ENCODE measurements at places on chromosomes 4 and X.

DNA sequence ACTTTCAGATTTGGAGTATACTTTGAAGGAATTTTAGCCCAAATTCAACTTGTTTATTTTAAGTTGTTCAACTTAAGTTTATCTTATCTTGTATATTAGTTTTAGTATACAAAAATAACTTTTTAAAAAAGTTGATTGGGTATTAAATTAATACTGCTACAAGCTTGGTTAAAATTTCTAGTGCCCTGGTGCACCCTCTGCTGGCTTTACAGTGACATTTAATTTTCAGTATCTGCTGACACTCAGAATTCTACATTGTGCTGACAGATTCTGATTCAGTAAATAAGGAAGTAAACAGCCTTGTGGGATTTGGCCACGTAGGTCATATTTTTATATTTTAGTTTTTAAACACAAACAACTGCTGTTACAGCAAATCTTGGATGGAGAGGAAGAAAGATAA lies 2.9 kb downstream of the EDA start:
- DNase-seq: no peak

- no peak for DNase-seq
Measured at GRCh38 chrX:39676434-39676833, 421.3 kb downstream of the BCOR start.

DNA sequence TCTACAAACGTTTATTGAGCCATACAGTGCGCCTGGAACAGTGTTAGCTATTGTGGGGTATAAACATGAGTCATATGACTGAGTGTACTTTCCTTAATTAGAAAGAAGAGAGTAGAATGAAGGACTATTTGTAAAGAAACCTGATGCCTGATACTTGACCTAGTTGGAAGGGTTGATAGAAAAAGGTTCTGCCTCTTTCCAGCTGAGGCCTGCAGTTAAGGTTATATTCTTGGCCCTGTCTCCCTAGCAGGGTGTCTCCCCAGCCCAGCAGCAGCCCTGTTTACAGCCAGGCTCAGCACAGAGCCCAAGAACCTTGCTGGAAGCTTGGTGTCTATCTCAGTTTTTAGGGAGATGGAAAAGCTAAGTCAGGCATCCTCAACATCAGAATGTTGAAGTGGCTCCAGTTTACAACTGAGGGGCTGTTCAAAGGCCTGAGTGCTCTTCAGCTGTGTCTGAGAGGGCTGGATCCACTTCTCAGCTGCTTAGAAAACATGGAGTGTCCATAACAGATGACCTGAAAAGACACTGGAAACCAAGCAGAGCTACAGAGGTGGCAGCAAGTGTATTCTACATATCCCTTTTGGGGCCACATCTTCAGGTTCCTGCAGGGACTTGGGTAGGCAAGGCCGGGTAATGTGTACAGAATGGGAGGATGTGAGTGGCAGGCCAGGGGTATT lies 21.6 kb downstream of the NYX start:
- no peak for DNase-seq

DNA sequence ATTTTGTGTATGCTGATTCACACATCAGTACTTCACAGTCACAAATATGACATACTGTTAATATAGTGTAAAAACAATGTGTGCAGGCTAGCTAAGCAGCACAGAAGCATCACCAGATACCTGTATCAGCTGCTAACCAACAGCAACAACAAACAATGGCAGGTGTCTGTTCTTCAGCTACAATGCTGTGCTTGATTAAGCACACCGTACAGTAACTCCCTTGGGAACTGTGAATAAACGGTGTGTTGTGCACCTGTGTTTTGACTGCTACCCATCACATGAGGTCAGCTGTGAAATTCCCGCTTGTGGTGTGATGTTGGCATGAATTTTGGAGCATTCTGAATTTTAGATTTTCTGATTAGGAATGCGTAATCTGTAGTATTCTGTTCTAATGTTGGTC lies 379.7 kb upstream of the FAT1 start:
- no peak for DNase-seq

DNA sequence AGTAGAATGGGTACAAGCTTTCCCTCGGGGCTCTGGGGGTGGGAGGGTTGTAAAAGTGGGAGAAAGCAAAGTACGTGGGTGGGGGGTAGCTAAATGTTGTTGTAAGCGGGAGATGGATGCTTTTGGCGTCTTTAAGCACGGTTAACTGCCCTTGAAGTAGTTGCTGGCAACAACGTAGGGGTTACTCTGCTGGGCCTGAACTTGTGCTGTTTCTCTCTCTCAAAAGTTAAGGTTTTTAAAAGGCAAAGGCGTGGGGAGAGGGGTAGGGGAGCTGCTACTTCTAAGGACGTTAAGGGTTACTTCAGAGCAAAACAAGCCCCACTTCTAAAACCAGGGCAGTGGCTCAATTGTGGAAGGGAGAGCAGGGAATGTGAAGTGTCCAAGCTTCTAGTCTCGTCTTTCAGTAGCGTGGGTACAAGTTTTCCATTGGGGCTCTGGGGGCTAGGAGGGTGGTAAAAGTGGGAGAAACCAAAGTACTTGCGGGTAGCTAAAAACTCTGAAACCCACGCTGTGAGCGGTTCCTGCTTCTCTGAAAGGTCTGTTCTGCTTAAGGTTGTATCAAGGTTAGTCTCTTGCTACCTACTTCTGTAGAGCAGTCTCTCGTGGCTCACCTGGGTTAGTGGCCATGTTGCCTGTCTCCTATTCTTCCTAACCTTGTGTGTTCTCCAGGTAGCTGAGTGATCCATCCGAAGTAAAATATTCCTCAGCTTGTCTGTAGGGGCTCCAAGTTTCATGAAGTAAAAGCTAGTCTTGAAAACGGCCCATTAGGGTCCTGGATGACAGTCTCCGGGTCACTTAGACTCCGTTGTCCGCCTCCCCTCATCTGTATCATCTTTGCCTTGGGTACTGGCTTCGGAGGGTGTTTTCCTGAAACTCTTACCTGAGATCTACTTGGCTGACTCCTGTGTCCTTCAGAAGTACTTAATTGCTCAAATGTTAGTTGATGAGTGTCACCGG lies 1.7 kb upstream of the WDR1 start:
- no peak for DNase-seq

DNA sequence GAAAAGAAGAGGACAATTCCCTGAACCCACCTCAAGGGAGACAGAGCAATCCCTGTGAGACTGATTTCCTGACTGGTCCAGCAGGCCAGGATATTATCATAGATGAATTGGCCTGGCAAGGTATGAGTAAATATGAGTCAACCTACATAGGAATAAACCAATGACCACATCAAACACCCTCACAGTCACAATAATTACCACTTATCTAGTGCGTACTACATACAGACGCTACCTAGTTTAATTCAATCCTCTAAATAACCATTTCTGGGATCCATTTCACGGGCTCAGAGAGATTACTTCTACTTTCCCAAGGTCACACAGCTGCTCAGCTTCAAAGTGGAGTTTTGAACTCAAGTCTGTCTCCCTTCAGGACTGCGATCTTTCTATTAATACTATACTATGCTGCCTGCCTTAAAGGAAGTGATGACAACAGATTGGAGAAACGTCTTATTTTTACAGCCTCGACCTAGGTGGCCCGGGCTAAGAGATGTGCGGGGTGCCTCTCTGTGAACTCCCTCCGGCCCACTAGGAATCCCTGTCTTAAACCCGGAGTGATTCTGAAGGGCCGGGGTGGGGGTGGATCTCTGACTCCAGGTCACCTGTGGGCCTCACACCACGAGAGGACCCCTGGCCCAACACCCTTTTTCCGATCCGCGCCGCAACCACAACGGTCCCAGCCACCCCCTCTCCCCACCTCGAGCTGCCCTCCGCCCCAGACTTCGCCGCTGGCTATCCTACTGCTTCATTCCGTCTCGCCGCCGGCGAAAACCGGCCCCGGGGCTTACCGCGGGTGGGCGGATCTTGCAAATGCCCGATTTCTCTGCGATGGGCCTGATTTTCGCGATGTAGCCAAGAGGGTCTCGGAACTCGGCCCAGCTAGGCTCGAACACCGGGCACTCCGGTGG lies 800 bp downstream of the KDM5C start:
- no peak for DNase-seq

DNA sequence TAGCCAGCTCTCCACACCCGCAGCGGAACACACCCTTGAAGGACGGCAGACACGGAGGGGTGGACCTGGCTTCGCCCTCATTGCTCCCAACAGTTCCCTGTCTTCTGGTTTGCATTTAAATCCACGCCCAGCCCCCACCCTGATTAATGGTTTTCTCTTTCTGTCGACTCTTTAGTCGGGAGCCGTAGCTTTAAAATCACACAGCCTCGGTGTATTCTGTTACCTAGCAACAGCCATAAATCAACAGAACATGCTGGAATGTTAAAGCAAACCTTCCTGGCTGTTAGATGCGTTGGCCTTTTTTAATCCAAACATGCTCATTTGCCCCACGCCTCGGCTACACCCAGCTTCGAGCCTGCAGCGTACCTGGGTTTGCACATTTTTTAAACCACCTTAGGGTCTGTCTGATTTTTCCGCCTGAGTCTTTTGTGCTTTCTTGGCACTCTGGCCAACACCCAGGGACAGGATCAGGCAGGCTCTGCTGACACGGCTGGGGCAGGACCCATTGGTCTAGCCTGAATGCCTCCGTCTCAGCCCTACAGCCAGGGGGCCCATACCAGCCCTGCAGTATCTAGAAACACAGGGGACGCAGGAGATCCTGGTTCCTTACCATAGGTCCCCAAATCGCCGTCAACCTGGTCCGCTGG lies 21.4 kb upstream of the PPP2R2C start:
- DNase-seq: no peak

DNA sequence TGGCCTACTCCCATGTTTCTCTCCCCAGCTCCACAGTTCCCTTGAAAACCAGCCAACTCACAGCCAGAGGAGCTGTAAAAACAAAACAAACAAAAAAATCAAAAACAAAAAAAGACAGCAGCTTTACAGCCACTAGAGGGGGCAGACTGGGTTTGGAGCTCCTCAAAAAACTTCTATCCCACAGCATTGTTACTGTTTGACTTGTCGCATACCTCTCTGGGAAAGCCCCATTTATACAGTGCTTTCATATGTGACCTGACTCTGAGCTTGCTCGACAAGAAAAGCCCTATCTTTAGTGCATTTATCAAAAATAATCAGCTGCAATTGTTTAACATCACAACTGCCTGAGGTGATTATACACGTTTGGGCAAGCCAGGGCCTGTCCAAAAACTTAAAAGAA lies 21.6 kb downstream of the TSPAN6 start:
- no peak for DNase-seq

All from stimulated activated CD8-positive, alpha-beta memory T cell treated with anti-CD3 and anti-CD28 coated beads, Interleukin-4, amount 100 ng/mL, for 1 hour (primary cell).